ENCODE measurements at places on chromosomes 1 and 21.

- DNase-seq: peak; percentile 55
These were observed 730 bp upstream of the PHF13 start for GRCh38 chr1:6612641-6613360.

DNA sequence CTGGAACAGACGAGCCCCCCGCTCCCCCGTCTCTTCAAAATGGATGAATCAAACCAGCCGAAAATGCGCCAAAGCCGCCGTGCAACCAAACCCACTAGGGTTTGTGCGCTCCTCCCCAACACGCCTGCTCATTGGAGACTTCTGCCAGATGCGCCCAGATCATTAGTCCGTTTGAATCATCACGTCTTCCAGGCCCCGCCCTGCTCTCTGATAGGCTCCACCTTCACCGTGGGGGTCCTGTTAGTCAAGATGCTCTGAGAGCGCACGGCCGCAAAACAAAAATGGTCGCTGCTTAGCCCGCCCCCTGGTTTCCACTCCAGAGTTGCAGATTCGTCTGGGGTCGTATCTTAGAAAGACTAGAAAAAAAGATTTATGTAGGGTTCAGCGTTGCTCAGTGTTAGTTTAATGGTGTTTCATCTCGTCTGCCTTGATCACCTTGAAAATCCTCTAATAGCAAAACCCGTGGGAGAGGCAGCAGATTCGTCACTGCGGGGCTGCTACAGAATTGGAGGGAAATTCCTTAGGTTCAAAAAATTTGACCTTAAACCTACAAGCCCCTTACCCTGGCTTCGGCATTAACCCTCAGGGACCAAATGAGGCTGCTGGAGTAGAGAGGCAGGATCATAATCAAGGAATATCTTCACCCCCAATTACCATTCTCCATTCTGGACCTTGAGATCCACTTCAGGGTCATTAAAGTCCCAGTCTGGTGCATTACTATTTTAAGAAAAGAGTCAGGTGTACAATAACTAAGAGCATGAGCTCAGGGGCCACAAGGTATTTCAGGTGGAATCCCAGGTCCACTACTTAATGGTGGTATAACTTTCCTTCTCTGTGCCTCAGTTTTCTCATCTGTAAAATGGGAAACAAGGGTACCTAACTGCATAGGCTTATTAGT lies at the start of gene NUCKS1:
Gene NUCKS1, minus strand, starts transcription at position 45 of the 898 bp plus-strand sequence. CDS start 209 bp downstream, outside the sequence.
- DNase-seq: peak; percentile 98

DNA sequence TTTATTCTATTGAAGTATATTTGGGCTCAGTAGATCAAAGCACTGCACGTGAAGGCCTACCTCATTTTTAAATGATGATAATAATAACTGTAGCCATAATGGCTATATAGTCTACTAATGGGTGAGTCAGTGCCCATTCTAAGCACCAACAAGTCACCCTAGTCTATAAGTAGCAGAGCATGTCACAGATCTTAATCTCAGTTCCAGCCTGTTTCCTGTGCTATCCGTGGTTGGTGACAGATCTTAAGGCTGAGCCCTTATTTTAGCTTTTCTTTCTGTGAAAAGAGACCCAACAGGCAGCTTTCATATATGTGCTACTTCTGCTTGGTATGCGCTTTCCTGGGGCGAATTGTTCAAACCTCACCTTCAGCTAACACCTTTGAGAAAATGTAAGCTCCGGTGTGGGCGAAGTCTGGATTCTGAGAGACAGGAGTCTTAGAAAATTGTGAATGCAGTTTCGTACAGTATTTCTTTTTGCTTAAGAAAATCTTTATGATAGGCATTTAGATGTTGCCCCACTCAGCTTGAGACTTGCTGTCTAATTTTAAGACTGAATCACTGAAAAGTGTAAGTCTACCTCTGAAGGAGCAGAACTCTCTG lies 59.6 kb downstream of the FMN2 start:
- DNase-seq: no peak

- DNase-seq: no peak
These were observed 2.7 kb downstream of the CAMK2N1 start for GRCh38 chr1:20483098-20483832.

DNA sequence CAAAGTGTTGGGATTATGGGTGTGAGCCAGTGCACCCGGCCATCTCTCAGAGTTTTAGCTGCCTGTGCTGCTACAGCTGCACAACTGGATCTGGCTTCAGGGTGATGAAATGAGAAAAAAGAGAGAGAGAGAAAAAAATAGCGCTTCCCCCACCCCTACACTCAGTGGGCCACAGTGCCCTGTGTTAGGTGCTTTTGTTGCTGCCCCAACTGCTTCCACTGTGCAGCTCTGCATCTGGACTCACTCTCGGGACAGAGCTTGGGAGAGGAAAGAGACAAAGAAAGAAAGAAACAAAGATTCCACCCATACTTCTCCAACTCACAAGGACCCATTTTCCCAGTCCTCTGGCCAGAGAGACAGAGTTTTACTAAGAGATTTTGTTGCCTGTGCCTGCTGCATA lies 50.4 kb downstream of the INAVA start:
- no peak for DNase-seq

- no peak for DNase-seq
These were observed 122.5 kb downstream of the GIPC2 start for GRCh38 chr1:78168306-78168705.

DNA sequence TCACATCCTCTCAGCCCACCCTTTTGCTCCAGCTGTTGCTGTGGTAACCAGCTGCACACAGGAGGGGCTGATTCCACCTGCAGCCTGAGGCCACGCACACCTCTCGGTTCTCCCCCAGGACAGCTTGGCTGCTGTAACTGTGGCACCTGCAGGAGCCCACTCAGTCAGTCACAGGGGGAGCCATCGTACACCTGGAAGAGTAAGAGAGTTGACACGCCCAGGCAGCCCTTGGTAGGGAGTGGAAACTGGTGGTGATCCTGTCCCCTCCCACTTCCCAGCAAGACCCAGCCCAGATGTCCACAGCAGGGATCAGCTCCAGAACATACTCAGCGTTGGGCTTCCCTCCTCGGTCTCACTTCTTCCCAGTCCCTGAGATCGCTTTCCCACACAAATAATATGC lies 32.2 kb upstream of the BACE2 start:
- no peak for DNase-seq

DNA sequence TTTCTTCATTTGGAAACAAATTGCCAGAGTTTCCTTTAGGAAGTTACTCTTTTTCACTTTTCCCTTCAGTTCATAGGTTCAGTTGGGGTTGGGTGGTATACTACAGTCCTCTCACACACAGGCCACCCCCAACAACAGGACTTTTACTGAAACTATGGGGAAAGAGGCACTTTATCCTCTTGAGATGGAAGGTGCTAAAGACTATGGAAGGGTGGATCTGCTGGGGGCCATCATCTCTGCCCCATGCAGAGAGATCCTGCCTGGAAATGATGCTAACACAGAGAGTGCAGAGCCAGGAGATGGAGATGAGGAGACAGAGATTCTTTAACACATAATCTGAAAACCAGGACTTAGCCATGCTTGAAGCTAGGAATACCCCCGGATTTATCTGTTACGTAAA lies 24.3 kb downstream of the ILDR2 start:
- DNase-seq: no peak

DNA sequence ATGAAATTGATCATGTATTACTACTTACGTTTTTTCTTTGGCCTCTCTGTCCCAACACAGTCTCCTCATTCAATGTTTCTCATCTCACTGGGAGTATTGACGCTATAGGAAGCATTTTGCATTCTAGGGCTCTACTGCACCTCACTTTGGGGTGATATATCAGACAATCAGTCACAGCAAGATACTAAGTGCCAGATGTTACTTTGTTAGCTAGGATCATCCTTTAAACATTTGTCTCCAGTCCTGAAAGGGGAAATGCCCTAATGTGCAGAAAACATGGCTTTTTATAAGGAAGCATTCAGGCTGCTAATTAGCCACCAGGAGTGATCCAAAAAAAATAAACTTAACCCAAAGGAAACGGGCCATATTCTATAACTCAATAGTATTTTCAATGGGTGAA lies 409.1 kb downstream of the RWDD3 start:
- no peak for DNase-seq

DNA sequence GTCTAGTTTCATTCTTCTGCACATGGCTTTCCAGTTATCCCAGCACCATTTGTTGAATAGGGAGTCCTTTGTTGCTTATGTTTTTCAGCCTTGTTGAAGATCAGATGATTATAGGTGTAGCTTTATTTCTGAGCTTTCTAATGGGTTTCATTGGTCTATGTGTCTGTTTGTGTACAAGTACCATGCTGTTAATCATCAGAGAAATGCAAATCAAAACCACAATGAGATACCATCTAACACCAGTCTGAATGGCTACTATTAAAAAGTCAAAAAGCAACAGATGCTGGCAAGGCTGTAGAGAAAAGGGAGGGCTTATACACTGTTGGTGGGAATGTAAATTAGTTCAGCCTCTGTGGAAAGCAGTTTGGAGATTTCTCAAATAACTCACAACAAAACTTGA lies 321.5 kb upstream of the PTBP2 start:
- DNase-seq: no peak

DNA sequence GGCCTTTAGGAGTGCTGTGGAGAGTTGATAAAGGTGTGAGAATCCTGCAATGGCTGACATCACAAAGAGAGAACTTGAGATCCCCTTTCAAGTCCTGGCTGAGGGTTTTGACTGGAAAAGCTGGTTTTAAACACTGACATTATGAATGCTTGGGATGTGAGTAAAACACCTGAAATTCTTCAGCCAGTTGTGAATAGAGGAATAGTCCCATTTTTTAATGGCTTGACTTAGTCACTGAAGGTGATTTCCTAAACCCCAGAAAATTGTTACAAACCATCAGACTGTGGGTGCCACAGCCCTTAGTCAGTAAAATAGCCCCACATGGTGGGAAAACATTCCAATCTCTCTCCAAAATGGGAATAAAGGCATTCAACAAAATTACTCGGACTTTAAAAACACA lies 107.7 kb upstream of the LMO4 start:
- no peak for DNase-seq

- DNase-seq: no peak
These were observed 51.1 kb downstream of the KCNH1 start for GRCh38 chr1:211082824-211083223.

GRCh38 chr1:152227310-152227928 lies 3.4 kb upstream of the HRNR start:
- peak; percentile 5 for DNase-seq

- peak; percentile 31 for DNase-seq
These were observed 55.5 kb downstream of the GADD45A start for GRCh38 chr1:67740543-67740942.

- no peak for DNase-seq
These were observed 23.0 kb upstream of the PNRC2 start for GRCh38 chr1:23936481-23937176.

DNA sequence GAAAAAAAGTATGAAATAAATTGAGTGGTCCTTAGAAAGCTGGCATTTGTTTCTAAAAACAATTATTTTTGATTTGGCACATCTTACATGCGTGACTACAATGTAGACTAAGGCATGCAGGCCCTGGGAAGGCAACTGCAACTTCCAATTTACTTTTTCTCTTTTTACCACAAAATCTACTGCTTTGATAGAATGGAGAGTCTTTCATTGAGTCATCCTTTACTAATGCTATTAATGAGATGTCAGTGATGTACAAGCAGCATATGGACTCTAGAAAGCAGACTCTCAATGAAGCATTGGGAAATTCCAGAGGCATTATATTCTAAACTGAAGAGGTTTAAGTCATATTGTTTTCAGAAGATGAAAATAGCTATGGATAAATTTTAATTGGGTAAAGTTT lies 29.6 kb upstream of the PRRX1 start:
- no peak for DNase-seq

DNA sequence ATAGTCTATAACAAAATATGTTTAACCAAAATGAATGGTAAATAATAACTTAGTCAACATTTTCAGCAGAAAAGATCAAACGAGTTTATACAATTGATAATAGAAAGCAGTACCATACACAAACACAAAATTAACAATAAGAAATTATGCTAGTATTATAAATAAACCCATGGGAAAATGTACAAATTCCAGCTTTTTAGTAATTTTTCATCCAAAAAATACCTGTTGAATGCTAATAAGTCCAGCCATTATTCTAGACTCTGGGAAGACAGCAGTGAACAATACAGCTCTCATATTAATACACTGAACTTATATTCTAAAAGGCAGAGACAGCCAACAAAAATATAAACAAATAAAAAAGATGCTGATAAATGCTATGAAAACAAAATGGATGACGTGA lies 66.3 kb downstream of the AKT3 start:
- DNase-seq: no peak

- DNase-seq: no peak
These were observed 24.1 kb downstream of the SHISA4 start for GRCh38 chr1:201912832-201913231.

- DNase-seq: peak; percentile 67
These were observed 102.5 kb upstream of the TARDBP start for GRCh38 chr1:10909697-10910680.

DNA sequence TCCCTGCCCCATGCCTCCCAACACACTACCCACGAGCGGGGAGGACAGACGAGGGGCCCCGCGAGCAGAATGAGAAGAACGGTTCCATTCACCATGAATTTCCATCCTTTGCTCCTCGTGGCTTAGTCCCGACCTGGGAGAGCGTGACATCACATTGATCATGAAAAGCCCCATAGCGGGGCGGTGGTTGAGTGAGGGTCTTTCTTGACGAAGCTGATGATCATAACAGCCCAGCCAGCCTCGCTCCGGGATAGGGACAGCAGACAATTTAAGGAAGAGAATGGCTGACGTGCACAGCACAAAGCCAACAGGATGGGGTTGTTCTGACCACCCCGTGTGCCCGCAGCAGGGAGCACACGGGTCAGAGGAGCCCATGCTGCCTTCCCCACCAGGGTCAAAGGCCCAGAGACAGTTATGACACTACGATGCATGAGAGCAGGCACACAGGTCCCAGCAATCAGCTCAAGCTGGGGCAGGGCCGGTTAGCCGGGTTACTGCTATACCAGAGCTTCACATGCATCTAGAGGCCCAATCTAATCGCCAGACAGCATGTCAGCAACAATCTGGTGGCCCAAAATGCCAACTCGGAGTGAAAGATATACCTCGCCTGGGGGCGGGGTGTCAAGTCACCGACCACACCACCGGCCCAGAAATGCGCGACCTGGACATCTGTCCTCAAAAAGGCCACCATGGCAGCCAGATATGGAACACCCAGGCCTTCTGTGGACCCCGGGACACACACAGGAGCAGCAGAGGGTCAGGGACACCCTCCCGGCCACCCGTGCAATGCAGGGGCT lies 135.2 kb downstream of the LIPI start:
- no peak for DNase-seq
